Neural progenitor cell (in vitro differentiated cells): ENCODE measurements at places on chromosomes 4 and X. TPM values are rescaled to one million over a fixed set of nuclear protein-coding genes. Genes with fewer than 3 reads are reported as not detected.

Gene POU3F4
- not detected in 2 replicates for total RNA-seq

Gene LRP2BP
- total RNA-seq = 0.69 and 1.3 TPM in 2 replicates

Gene HTN1
- total RNA-seq = not detected in 2 replicates

Gene TXK
- total RNA-seq = not detected in 2 replicates

Gene NAA11
- not detected in 2 replicates for total RNA-seq

Gene HELT
- not detected in 2 replicates for total RNA-seq

Gene EPGN
- total RNA-seq = not detected in 2 replicates

Gene UBE2A
- total RNA-seq = 54.2 and 90.2 TPM in 2 replicates
